ENCODE measurements at places on chromosomes 3 and 15.

GRCh38 chr3:143103652-143104051, 15.9 kb upstream of the CHST2 start:
- DNase-seq, result no peak

DNA sequence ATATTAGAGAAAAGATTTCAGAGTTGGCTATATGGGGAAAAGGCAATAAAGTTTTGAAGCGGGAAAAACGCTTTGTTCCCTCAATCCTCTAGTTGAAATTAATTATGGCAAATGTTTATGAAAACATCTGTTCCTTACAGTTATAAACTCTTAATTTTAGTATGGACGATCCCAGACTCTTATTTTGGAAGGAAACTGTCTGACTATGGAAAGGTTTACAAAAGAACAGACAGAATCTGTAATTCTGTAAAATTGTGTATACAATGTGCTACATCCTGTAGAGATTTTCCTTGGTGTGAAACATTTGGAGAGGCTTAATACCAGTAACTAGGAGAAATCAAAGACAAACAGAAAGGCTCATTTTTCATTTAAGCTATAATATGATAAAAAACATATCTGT, 311.8 kb downstream of the TBC1D5 start:
- DNase-seq, result no peak

DNA sequence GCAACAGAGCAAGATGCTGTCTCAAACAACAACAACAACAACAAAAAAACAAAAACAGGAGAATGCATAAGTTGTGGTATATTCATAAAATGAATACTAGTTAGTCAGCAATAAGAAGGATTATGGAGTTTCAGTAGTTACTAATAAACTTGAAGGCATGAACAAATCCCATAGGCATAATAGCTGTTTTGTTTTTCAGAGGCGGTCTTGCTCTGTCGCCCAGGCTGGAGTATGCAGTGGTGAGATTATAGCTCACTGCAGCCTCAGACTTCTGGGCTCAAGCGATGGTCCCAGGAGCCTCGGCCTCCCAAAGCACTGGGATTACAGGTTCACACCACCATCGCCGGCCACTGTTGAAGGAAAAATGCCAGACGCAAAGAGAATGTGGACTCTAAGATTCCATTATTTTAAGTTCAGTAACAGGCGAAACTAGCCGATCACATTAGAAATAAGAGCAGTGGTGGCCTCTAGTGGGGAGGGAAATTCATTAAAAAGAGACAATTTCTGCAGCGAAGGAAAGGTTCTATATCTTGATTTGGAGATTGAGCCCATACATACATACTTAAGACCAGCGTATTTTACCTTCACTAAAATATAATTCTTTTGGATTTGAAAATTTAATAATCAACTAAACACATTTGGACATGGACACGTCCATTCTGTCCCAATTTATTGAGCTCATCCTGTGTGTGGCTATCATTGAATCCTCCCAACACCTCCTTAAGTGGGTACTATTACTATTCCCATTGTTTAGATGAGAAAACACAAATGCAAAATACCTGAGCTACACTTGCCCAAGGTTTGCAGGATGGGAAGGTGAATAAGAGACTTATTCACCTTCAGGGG, 27.4 kb upstream of the HDAC11 start:
- peak; percentile 70 for DNase-seq

- DNase-seq, result no peak
Observed at GRCh38 chr3:171777596-171777995, 32.7 kb downstream of the PLD1 start.

DNA sequence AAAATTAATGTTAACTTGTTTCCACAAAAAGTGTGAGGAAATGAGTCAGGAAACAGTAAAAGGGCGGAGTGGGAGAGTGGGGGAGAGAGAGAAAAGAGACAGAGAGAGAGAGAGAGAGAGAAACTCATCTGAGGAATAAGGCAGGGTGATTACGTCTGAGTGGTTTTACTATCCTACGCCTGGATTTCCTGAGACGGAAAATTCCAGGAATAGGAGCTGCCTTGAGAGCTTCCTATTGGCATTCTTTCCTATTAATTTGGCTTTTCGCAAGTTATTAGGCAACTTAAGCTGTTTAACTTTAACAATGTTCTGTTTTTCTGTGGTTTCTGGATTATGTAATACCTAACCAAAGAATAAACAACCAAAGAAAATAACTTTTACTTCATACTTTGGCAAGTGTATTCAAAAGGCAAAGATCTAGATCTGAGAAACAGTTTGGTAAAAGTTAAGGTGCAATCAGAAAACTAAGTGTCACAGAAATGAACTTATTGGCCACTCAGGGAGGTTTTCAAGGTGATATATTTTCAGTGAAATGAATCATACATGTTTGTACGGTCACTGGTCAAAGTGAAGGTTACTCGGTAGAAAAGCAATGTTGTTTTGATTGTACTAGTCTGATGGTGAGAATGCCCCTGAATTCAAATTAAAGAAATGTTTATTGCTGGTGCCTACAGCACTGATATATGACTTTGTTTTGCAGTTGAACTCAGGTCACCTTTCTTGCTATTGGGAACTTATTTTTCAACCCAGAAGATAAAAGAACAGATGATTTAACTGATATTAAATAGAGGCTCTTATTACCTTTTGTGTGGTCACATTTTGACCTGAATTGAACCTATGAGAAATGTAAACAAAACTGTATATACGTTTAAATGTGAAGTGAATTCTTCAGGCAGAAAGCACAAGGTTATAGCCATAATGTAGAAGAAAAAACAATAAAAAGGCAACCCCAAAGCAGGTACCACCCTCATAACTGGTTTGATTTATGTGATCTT, 39.9 kb upstream of the TNFSF10 start:
- no peak for DNase-seq

- DNase-seq, result no peak
Observed at GRCh38 chr3:171658841-171659240, 151.4 kb downstream of the PLD1 start.

- DNase-seq, result no peak
Observed at GRCh38 chr15:63200464-63201249, 11.3 kb downstream of the RAB8B start.

- peak; percentile 46 for DNase-seq
Observed at GRCh38 chr3:134029256-134029733, 430 bp downstream of the SLCO2A1 start.

DNA sequence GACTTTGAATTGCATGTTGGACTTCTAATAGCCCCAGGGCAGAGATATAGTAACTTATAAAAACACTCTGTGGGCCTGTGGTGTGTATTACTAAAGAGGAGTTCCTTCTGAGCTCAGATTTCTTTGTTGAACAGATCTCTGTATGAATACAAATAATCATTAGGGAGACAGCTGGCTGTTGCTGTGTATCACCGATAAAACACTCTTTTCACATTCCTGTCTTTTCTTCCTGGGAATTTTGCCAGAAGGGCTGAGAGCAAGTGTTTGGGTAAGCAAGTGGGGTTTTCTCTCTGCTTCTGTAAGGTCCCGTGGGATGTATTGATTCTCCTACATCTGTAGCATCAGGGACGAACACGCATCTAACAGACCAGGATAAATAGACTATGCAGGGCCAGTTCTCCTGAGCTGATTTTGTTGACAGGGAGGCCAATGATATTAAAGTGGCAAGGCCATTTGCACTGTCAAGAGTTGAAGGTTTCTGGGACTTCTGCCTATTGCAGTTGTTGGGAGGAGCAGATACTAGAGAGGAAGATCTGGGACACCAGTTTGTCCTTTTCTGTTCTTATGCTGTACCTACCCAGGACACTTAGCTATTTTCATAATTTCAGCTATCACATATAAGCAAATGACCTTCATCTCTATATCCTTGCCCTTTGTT, 225.9 kb upstream of the CD96 start:
- DNase-seq, result no peak

GRCh38 chr3:135766115-135766514, 199.4 kb upstream of the PPP2R3A start:
- DNase-seq, result no peak

- no peak for DNase-seq
Observed at GRCh38 chr3:129618186-129618820, 11.8 kb upstream of the PLXND1 start.

- no peak for DNase-seq
Observed at GRCh38 chr3:114877378-114878113, 269.5 kb downstream of the ZBTB20 start.

GRCh38 chr3:40465111-40465407, 7.9 kb downstream of the RPL14 start:
- DNase-seq, result no peak

- DNase-seq, result peak; percentile 92
Observed at GRCh38 chr3:112786002-112786590, 60.6 kb downstream of the CD200R1L start.

GRCh38 chr3:114446600-114446999, 152.8 kb downstream of the TIGIT start:
- DNase-seq, result no peak

DNA sequence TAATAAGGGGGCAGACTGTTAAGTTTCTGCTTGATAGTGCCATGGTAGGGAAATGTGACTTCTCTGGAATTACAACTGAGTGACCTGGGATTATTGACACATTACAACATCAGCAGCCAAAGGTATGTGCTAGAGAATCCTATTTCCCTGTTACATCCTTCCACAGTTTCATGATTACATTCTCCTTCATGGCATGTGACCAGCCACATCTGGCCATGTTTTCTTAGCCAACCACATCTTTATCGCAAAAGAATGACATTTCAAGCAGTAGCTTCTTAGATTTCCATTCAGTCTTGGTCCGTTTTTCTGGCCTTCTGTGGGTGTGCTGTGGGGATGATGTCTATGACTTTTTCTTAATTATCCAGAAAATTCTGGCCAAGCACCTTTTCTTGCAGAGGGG, 45.4 kb upstream of the CTDSPL start:
- DNase-seq, result no peak

- DNase-seq, result no peak
Observed at GRCh38 chr3:172750069-172750367, 508 bp upstream of the ECT2 start.

GRCh38 chr15:68097029-68097428, 42.9 kb downstream of the PIAS1 start:
- no peak for DNase-seq

DNA sequence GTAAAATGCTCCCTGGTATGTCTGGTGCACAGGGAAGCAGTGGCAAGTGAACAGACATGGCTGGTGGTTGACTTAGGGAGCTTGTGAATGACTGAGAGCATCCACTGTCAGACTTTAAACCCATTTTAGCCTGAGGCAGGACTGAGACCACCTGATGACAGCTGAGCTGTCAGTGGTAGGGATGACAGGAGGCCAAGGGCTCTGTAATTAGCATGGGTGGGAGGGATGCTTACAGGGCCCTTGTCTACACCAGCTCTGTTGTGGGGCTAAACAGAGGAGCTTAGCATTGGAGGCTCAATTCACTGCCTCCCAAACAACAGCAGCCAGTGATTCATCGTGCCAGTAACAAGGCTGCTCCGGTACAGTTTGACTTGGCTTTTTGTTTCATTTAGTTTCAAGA, 169.4 kb downstream of the CHST2 start:
- DNase-seq, result no peak

GRCh38 chr15:82641129-82641798, 5.9 kb downstream of the CPEB1 start:
- DNase-seq, result peak; percentile 49

DNA sequence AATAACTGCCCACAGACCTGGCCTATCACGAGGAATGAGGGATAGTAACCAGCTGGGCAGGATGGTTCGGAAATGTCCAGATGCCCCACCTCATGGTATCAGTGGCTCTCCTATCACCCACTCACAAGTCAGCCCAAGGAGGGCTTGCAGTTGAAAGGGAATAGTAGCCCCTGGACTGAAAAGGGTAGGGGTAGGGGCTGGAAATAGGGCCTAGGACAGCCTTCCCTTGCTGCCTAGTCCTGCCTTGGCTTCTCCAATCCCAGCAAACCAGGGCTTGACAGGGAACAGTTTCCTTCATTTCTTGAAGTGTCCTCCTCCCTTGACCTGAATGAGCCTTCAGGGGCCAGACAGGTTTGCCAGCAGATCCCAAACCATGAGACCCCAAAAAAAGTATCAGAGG, 1.2 kb upstream of the CACNA2D2 start:
- DNase-seq, result no peak

GRCh38 chr3:128210711-128211110, 57.4 kb downstream of the EEFSEC start:
- no peak for DNase-seq

DNA sequence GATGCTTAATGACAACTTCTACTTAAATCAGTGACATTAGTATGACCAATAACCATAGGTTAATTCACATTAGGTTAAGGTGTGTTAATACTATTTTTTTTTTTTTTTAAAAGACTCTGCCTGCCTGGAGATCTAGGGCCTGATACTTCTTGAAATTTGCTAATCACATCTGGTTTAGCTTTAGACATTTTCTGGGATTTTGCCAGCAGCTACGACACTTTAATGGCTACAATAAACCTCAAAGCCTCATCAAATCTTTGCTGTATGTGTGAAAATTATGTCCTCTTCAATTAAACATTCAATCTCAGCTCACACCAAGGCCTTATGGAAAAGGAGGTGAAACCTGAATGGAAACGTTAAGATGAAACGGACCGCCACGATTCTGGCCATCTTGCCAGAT, 167.9 kb downstream of the GREM1 start:
- no peak for DNase-seq

DNA sequence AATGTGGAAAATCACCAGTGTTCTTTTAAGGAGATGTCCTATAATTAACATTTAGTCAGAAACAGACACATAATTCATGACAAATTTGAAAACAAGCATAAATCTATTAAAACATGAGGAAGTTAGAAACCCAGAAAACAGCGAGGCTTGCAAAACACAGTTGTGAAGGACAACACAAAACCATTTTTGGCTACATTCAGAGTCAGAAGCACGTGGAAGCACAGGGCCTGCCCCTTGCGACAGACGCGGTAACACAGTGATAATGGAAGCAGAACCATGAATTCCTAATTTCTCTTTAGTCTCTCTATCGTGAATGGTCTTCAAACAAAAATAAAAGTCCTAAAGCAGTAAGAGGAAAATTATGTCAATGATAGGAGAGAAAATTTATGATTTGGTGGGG, 12.2 kb downstream of the NCEH1 start:
- no peak for DNase-seq

DNA sequence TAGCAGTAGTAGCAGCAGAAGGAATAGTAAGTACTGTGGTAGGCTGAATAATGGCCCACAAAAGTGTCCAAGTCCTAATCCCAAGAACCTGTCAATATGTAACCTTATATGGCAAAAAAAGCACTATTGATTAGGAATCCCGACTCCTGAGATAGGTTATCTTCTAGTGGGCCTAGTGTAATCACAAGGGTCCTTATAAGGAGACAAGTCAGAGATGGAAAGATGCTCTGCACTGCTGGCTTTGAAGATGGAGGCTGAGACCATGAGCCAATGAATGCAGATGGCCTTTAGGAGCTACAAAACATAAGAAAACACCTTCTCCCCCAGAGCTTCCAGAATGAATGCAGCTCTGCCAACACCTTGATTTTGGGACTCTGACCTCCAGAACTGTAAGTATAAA, 36.0 kb downstream of the TIPARP start:
- DNase-seq, result peak; percentile 54

GRCh38 chr3:24929521-24929920, 434.9 kb upstream of the THRB start:
- DNase-seq, result peak; percentile 20

GRCh38 chr3:70620956-70621355, 308.5 kb upstream of the MDFIC2 start:
- no peak for DNase-seq

Data from mesendoderm (in vitro differentiated cells).